ENCODE measurements at places on chromosomes 3 and 15.

DNA sequence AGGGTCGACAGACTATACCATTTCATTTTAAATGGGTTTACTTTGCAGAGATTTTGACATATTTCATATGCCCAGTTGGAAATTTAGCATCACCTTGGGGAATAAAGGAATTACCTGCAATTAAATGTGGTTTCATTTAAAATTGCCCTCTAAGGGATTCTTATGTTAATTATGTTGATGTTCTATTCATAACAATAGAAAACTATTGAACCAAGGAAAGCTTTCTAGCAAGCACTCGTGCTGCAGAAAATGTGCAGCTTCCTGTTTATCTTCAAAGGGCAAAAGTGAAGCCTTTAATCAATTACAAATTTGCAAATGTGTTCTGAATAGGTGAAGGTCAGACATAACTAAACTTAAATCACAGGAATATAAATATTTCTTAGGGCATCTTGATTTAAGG is 352.1 kb downstream of the CHST2 start:
- DNase-seq = no peak

DNA sequence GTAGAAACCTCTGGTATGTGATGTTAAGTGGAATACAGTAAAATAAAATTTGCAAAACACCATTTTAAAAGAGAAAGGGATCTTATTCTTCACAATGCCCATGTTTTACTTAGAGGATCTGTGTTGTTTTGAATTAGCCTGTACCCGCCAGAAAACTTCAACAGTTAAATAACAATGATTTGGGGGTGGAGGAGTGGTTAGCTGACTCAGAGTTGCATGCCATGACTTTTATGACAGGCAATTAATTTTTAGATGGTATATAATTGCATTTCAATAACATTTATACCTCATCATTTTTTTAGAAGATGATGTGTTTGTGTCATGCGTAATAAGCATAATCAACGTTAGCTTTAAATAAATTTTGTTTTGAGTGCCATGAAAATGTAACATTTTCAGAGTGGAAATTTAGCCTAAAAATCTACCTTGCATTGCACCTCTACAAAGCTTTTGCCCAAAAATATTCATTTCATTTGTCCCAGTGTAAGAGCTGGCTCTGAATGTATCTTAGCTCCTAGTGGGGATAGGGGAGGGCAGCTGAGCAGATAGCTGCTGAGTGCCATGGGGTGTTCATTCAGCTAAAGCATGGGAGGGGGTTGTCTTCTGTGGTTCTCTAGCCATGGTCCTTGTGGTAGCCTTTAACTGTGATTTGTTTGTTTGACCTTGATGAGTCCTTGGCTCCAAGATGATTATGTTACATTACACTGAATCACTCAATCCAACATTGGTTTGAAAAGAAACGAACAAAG is 379.8 kb downstream of the LPP start:
- no peak for DNase-seq

GRCh38 chr15:69200832-69201745 is 40.7 kb downstream of the GLCE start:
- DNase-seq = no peak

DNA sequence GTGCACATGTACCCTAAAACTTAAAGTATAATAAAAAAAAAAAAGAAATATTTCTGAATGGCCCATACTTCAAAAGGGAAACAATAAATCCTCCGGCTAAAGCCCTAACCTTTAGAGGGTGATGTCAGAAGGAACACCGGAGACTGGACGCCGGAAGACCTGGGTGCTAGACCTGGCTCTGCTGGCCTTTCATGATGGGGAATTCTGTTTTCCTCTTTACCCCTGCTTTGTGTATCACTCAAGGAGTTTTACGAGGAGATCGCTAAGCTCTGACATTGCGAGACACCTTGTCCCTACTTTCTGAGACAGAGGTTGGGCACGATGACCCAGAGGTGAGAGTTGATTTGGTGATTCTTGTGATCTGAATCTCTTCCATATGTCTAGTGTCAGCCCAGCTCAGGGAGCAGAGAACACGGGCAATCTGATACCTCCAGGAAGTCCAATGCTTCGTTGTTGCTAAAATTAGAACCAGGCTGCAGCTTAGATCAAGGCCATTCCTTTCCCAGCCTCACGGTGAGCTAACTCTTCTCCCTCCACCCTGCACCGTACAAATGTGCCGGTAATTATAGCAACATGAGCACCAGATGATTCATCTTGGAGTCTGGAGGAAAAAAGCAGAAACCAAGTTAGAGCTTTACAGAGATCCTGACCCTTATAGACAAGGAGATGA is 42.0 kb upstream of the CFAP161 start:
- DNase-seq = no peak

- no peak for DNase-seq
These were observed 82.7 kb downstream of the CD47 start for GRCh38 chr3:108008106-108008505.

GRCh38 chr3:121696186-121696585 is 35.5 kb upstream of the HCLS1 start:
- no peak for DNase-seq

GRCh38 chr15:79539401-79539800 is 107.3 kb downstream of the MINAR1 start:
- DNase-seq = no peak

DNA sequence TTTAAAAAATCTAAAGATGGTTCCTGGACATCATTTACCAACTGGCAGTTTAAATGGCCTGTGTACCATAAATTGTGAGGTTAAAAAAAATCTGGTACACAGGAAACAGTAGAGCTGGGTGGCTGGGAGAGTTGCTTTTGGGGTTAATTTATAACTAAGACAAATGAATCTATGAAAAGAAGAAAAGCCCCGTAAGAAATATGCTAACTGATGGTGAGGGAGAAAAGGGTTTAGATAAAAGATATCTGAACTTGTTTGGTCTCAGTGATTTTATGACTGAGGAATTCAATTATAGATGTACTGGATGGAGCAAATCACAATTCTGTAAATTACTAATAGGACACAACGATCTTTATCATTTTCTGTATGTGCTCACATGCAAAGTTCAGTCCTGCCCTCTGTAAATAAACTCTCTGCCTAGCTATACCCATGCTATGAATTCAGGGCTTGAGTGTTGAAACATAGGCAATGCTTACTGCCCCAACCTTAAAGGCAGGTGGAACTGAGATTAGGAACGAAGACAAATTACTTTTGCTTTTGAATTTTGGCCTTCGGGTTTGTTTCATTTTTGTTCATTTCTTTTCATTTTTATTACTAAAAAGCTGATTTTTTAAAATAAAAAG is 28.0 kb downstream of the PPARG start:
- no peak for DNase-seq

GRCh38 chr3:64551697-64552096 is 136.1 kb downstream of the ADAMTS9 start:
- no peak for DNase-seq

GRCh38 chr3:101936419-101937356 is 87.4 kb downstream of the NFKBIZ start:
- DNase-seq = no peak

DNA sequence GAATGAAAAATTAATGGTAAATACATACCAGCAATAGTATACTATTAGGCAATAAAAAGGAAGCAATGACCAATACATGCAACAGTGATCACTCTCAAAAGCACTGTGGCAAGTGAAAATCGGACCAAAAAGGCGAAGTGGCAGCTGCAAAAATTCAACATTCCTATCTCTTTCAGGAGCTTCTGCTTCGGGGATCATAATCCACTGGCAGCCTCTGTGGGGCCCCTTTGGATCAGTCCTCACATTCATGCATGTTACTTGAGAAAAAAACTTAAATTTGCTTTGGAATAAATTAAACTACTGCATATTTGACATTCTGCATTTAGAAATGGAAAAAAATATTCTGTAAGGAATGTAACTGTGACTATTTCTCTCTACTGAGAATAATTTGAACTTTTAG is 425.6 kb downstream of the NR2F2 start:
- DNase-seq = no peak

DNA sequence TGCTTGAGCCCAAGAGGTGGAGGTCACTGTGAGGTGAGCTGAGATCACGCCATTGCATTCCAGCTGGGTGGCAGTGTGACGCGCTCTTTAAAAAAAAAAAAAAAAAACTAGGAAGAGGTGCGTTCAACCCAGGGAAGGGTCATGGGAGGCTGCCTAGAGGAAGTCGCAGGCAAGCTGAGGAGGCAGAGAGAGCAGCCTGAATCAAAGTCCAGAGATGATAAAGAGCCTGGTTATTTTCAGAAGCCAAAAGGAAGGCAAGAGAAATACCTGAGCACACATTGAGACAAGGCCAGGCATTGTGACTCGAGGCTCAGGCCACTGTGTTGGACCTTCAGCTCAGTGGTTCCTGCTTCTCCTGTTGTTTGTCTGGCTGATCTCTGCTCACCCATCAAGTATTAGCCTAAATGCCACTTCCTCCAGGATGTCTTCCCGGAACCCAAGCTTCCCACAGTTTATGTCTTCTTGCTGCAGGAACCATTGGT is 16.1 kb upstream of the GCNT3 start:
- DNase-seq = no peak

- DNase-seq = no peak
These were observed 433.7 kb upstream of the NAALADL2 start for GRCh38 chr3:174425422-174425821.

DNA sequence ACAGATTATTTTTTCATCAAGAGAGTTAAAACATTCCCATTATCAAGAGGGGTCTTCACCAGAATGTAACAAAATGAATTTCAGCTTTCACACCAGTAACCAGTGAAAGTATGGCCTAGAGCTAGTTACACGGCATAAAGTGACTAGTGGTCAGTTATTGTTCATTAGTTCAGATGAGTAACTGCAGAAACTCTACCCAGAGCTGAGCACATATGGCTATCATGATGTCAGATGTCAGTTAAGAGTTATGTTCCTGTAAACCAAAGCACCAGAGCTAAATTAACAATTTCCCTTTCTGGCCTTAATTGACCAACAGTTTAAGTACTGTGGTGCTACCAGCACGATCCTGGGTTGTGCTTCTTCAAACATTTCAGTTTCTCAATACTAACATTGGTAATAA is 6.6 kb upstream of the MRPS25 start:
- no peak for DNase-seq

- DNase-seq = peak; percentile 63
These were observed 1.2 kb downstream of the TWF2 start for GRCh38 chr3:52237657-52238172.

DNA sequence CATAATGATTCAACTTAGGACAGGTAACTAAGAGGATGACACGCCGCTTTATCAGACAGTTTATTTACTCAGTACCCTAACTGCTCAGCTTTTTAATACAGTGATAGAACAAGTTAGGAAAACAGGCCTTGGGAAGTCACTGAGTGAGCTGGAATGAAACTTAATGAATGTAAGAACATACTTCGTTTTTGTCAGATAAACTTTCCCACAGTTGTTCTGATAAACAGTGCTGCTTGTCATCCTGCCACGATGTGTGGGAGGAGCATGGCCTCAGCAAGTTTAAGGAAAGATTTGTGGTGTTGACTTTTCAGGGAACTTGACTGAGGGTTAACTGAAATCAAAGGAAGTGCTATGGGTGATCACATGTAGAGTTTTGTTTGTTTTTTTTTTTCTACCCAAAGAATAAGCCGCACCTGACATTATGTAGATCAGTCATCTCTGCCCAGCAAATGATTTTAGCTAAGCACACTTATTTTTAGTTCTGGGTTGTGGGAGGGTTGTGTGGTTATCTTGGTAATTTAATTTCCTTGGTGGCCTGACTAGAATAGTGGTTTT is 5.6 kb upstream of the P2RY14 start:
- DNase-seq = no peak

DNA sequence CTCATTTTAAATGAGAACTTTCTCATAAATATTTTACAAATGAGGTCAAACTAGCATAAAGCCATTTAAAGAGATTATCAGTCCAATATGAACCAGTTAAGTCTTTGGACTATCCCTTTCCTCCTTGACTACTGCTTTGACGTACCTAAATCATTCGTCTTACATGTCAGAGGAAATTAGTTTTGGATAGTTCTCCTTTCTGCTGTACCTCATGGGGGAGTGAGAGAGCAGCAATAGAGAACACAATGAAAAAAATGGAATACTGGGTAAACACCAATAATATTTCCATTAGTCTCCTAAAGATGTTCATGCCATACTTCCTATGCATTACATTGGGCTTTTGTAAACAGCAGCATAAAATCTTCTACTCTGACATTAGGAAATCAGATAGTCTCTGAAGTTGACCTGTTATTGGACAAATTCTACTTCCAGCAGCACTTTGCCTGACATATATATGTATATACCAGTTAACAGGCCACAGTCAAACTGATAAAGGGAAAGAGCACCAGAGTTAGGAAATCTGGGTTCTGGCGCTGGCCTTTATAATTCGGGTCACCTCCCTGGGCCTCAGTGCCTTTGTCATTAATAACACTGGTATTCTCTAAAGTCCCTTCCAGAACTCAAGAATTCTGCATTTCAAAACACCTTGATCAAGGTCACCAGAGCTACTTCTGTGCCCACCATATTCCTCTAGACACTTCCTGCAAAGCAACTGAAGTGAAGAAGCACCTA is 26.8 kb downstream of the TIMMDC1 start:
- no peak for DNase-seq

DNA sequence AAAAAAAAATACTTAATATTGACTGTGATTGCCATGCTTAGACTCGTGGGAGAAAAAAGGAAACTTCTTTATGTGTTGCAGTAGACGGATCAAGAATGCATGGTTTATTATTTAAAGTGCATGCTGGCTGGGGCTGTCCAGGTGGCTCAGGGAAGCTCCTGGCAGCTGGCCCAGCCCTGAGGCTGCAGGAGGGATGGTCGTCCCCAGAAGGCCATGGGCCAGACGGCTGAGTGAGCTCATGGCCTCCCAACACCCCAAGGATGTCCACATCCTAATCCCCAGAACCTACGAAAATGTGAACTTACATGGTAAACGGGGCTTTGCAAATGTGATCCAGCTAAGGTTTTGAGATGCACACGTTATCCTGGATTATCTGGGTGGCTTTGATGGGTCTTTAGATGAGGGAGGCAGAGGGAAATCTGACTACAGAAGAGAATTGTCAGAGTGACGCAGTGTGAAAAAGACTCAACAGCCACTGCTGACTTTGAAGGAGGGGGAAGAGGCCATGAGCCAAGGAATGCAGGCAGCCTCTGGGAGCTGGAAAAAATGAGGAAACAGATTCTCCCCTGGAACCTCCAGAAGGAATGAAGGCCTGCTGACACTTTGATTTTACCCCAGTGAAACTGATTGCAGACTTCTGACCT is 29.8 kb downstream of the ADAMTS17 start:
- no peak for DNase-seq

DNA sequence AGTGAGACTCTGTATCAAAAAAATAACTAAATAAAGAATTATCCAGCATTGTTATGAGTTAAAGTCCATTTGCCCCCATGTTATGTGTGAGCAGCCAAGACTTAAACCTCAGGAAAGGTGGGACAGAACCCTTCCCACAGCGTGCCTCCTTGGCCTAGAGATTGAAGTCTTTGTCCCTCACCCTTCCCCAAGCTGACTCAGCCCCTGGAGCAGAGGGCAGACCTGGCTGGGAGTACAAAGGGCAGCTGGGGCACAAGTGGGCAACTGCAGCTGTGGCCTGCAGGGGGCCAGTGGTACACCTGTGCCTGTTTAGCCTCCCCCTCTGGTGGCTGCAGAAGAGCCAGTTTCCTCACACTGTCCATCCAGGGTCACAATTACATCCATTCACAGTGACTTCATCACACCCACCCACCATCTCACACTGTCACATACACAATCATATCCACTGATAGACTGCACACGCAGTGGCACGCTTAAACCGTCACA is 940 bp upstream of the ACY1 start:
- DNase-seq = peak; percentile 87
